ENCODE measurements at places on chromosomes 6 and 20. TPM values are rescaled to one million over a fixed set of nuclear protein-coding genes. Genes with fewer than 3 reads are reported as not detected.
A peak's percentile ranks its signal among the peaks of the same experiment; 100 is the strongest.

ADGRF4 gene
- total RNA-seq, result 0.18 TPM

CD2AP gene
- 91.5 TPM for total RNA-seq

RSPO4 gene
- not detected for total RNA-seq

ECT2L gene
- total RNA-seq, result 0.27 TPM

CTCFL gene
- total RNA-seq, result not detected

WDR46 gene
- total RNA-seq, result 33.2 TPM

- no peaks in the 10 kb centered on the region for H3K27me3 ChIP-seq
- no peaks in the 10 kb centered on the region for H3K36me3 ChIP-seq
- no peak for DNase-seq
- H3K27ac ChIP-seq, result no peak overlapping the region
- no peaks in the 10 kb centered on the region for H3K4me1 ChIP-seq
Observed at GRCh38 chr6:29676981-29677601, 3.9 kb downstream of the ZFP57 start.

DNA sequence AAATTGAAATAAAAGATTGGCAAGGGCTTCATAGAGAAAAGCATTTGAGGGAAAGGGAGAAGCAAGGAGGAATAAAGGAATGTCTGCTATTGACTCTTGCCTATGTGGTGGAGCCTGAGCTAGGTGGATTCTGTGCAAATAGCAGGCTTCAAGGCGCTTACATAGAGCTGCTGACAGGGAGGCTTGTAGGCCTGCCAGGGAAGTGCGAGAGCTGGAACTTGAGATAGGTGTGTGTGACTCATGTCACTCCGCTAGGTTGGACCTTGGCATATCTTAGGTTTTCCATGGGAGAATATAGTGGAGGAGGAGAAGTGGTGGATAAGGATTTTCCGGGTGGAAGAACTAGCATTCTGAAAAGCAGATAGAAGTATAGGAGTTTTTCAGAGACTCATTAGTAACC, 14.0 kb downstream of the SNRNP48 start:
- no peaks in the 10 kb centered on the region for H3K4me1 ChIP-seq
- DNase-seq, result peak; percentile 63
- no peak overlapping the region for H3K4me3 ChIP-seq
- H3K27ac ChIP-seq, result no peak overlapping the region

GRCh38 chr6:159038914-159039884, 5.6 kb downstream of the TAGAP start:
- peaks cover 5% of the 10 kb centered on the region for H3K36me3 ChIP-seq
- H3K27ac ChIP-seq, result peak overlapping the region; percentile 79
- no peak overlapping the region for H3K4me3 ChIP-seq
- no peaks in the 10 kb centered on the region for H3K27me3 ChIP-seq
- peaks cover 4% of the 10 kb centered on the region for H3K4me1 ChIP-seq

- H3K4me3 ChIP-seq, result no peak overlapping the region
- DNase-seq, result no peak
- H3K4me1 ChIP-seq, result peaks cover 5% of the 10 kb centered on the region
- no peak overlapping the region for H3K27ac ChIP-seq
- H3K36me3 ChIP-seq, result no peaks in the 10 kb centered on the region
Observed at GRCh38 chr6:30565772-30566171, 5.5 kb upstream of the ABCF1 start.

DNA sequence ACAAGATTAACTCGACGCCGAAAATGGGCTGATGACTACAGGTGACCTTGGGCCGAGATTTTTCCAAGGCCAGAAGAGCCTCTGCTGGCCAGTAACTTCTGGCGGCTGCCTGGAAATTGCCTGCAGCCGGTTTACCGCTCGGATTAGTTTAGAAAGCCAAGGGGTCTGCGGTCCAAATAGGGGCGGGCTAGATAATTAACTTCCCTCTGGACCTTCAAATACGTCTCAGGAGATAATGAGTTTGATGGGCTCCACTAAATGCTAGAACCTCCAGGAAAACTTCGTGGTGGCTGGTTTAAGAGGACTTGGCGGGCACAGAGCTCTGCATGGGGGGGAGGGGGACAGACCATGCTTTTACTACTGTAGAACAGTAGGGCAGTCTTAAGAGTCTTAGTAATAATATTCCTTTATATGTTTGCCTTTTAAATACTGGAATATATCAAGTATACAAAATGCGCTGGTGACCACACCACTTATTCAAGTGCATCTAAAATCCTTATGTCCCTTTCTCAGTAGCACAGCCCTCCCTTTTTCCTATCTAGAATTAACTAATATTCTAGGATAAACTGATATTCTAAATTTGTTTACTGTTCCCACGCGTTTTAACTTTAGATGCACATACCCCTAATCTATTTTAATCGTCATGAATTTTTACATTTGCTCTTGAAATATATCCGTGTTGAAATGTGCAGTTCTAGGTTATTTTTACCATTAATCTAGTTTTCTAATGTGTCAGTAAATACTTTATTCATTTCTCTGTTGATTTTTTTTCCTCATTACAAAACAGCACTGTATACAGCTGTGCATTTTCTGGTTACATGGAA, 107.5 kb upstream of the PRSS16 start:
- H3K4me1 ChIP-seq, result no peaks in the 10 kb centered on the region
- DNase-seq, result peak; percentile 29
- H3K27ac ChIP-seq, result peak overlapping the region; percentile 90

GRCh38 chr20:44809380-44810060, 826 bp downstream of the RIMS4 start:
- no peak for DNase-seq
- no peak overlapping the region for H3K4me3 ChIP-seq
- H3K36me3 ChIP-seq, result no peaks in the 10 kb centered on the region
- no peaks in the 10 kb centered on the region for H3K4me1 ChIP-seq
- H3K27me3 ChIP-seq, result no peaks in the 10 kb centered on the region
- H3K27ac ChIP-seq, result no peak overlapping the region

GRCh38 chr6:134097114-134097707, 44.8 kb upstream of the SLC2A12 start:
- H3K4me1 ChIP-seq, result no peaks in the 10 kb centered on the region
- no peak for DNase-seq
- no peaks in the 10 kb centered on the region for H3K27me3 ChIP-seq
- H3K4me3 ChIP-seq, result no peak overlapping the region
- no peak overlapping the region for H3K27ac ChIP-seq
- no peaks in the 10 kb centered on the region for H3K36me3 ChIP-seq

- H3K27ac ChIP-seq, result no peak overlapping the region
- no peak overlapping the region for H3K4me3 ChIP-seq
- DNase-seq, result no peak
Observed at GRCh38 chr6:37554480-37554819, 54.8 kb upstream of the CCDC167 start.

- DNase-seq, result no peak
- H3K36me3 ChIP-seq, result no peaks in the 10 kb centered on the region
- no peak overlapping the region for H3K27ac ChIP-seq
- no peaks in the 10 kb centered on the region for H3K4me1 ChIP-seq
- H3K27me3 ChIP-seq, result no peaks in the 10 kb centered on the region
Observed at GRCh38 chr20:5844063-5844681, 94.0 kb downstream of the SHLD1 start.

- no peaks in the 10 kb centered on the region for H3K27me3 ChIP-seq
- no peak overlapping the region for H3K4me3 ChIP-seq
- H3K27ac ChIP-seq, result peak overlapping the region; percentile 92
- H3K4me1 ChIP-seq, result no peaks in the 10 kb centered on the region
- H3K36me3 ChIP-seq, result no peaks in the 10 kb centered on the region
Observed at GRCh38 chr20:35768731-35769664, 2.8 kb upstream of the PHF20 start.

GRCh38 chr6:31586599-31587281, 663 bp downstream of the LST1 start:
- H3K4me3 ChIP-seq, result peak overlapping the region; percentile 12
- peaks cover 24% of the 10 kb centered on the region for H3K4me1 ChIP-seq
- peak; percentile 76 for DNase-seq
- H3K27ac ChIP-seq, result peak overlapping the region; percentile 93
- no peaks in the 10 kb centered on the region for H3K27me3 ChIP-seq

GRCh38 chr20:46191611-46192010, 73.5 kb downstream of the CD40 start:
- DNase-seq, result no peak
- H3K4me1 ChIP-seq, result no peaks in the 10 kb centered on the region
- no peak overlapping the region for H3K4me3 ChIP-seq
- no peak overlapping the region for H3K27ac ChIP-seq

DNA sequence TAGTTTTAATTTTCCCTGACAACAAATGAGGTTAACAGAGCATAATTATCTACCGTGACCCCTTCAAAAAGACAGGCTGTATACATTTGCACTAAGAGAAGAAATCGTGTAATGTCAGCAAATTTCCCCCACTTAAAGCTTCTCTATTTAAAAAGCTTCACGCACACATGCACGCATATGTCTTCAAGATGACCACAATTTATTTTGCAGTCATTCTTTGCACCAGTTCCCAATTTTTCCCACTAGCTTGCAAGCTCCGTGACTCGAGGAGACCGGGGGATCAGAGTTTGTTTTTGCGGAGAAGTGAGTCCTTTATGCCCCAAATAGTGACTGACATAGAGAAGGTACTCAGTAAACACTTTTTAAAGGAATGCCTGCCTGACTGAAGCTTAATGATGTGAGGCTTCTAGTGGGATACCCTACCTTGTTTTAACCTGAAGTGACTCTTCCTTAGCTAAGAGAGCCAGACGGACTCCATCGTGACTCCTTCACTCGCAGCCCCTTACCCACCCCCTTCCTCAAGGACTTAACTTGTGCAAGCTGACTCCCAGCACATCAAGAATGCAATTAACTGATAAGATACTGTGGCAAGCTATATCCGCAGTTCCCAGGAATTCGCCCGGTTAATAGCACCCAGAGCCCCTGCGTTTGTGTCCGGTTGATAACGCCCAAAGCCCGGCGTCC, 9.3 kb upstream of the NQO2 start:
- no peaks in the 10 kb centered on the region for H3K27me3 ChIP-seq
- peak overlapping the region; percentile 91 for H3K27ac ChIP-seq
- DNase-seq, result peak; percentile 64
- H3K4me1 ChIP-seq, result peaks cover 25% of the 10 kb centered on the region
- H3K36me3 ChIP-seq, result no peaks in the 10 kb centered on the region

DNA sequence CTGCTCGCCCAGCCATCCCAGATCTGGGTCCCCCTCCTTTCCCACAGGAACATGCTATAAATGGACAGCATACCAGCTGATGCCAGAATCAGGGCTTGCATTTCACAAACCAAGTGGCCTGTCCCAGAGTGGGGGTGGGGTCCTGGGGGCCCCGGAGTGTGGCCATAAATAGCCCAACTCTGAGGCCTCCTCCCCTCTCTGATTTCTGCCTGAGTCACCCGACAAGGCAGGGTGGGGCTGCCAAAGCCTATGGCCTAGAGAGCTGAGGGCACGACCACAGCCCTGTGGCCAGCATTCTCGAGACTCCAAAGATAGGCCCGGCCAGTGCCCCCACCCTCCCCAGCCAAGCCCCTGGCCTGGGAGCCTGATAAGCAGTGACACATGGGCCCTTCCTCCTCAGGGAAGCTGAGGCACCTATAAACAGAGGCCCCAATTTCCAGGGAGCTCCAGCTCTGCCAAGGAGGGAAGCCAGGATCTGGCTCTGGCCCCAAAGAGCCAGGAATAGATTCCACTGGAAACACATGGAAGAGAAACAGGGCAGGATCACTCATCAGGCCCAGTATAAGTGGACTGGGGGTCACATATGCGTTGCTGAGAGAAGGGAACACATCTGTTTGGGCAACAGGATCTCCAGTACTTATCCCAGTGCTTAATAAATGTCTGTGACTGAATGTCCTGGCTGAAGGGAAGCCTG, 20.3 kb downstream of the SNTA1 start:
- H3K27me3 ChIP-seq, result no peaks in the 10 kb centered on the region
- H3K4me1 ChIP-seq, result no peaks in the 10 kb centered on the region
- H3K27ac ChIP-seq, result peak overlapping the region; percentile 80

DNA sequence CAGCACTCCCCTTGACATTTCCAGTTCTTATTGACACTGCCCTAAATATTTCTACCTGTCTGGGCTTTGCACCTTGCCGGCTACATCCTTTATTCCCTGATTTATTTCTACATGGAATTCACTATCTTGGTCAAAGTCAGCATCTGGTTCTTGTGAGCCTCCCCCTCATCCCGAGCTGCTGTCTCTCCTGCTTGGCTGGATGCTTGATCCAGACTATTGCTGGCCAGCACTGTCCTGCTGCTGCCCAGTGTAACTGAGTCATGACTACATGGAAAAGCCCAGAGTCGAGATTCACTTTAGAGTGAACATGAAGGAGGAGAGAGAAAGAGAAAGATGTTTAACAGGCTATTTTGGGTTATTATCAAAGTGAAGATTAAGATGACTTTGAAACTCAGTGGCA, 142.2 kb downstream of the OPN5 start:
- H3K4me1 ChIP-seq, result no peaks in the 10 kb centered on the region
- no peak for DNase-seq
- H3K4me3 ChIP-seq, result no peak overlapping the region

GRCh38 chr20:25460566-25461280, 53.2 kb downstream of the GINS1 start:
- no peaks in the 10 kb centered on the region for H3K4me1 ChIP-seq
- no peak overlapping the region for H3K4me3 ChIP-seq
- no peak overlapping the region for H3K27ac ChIP-seq
- H3K36me3 ChIP-seq, result no peaks in the 10 kb centered on the region

DNA sequence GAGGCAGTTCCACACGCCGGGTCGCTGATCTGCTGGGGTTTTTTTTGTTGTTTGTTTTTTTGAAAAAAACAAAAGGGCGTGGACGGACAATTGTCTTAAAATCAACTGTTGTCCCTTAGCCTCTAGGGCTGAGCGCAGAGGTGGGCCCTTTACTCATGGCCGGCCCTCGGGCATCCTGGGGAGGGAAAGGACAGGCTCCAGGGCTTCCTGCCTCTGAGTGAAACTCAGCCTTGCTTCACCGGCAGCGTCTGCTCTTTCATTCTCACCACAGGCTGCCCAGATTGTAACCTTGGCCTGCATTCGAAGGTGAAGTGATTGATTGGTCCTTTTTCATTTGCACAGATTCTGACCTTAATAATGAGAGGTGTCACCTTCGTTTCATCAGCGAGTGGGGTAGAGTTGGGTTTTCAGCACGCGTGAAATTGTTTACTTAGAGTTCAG, 797 bp downstream of the SMIM13 start:
- H3K27ac ChIP-seq, result peak overlapping the region; percentile 99
- no peaks in the 10 kb centered on the region for H3K36me3 ChIP-seq
- DNase-seq, result peak; percentile 75
- H3K4me1 ChIP-seq, result no peaks in the 10 kb centered on the region

DNA sequence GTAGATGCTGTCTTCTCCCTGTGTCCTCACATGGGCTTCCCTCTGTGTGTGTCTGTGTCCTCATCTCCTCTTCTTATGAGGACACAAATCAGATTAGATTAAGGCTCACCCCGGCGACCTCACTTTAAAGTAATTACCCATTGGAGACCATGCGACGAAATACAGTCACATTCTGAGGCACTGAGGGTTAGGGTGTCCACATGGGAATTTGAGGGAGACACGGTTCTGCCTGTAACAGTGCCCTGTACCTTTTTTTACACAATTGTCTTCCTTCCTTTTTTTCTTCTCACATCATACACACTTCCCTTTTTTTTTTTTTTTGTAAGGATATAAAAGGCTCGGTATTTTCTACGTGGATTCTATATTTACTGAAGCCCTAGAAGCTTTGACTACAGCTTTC, 48.9 kb downstream of the DEK start:
- no peaks in the 10 kb centered on the region for H3K27me3 ChIP-seq
- H3K4me3 ChIP-seq, result no peak overlapping the region
- no peaks in the 10 kb centered on the region for H3K4me1 ChIP-seq
- no peak for DNase-seq
- no peak overlapping the region for H3K27ac ChIP-seq

Data from Peyer's patch (tissue), 4 donors.